ENCODE measurements at places on chromosomes 3 and 15. TPM values are rescaled to one million over a fixed set of nuclear protein-coding genes. Genes with fewer than 3 reads are reported as not detected.

DNA sequence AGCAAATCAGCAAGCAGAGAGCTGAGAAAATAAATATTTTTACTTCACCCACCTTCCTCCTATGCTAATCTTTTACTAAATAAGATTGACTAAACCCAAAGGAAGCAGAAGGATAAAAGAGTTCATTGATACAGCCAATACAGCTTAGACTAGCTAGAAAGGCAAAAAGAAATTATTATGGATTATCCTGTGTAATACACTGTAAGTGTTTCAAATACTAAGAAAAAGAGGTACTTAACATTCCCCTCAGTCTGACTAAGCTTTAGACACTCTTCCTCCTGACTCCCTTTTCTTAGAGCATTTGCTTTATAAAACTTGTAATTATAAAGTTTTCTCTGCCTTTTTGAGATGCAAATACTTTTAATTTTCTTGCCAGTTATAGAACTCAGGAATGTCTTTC lies 848.9 kb upstream of the CADM2 start:
- no peak for DNase-seq

DNA sequence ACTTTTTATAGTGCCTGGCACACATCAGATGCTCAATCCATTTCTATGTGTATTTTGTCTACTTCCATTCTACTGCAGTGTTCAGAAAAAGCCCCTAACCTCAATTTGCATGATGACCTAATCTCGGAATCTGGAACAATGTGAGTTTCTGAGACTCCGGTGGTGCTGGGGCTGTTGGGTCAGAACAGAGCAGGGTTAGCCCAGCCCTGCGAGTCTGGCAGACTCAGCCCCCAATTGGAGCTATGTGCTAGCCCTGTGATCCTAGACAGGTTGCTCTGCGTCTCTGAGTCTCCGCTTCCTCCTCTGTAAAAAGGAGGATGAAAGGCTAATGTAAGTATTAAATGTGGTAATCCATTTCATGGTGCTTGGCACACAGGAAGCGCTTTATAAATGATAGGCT lies 95.0 kb upstream of the ICE2 start:
- DNase-seq, result no peak

- DNase-seq, result no peak
Measured at GRCh38 chr3:12437221-12437605, 47.1 kb upstream of the TSEN2 start.

- DNase-seq, result peak; percentile 3
Measured at GRCh38 chr3:117853923-117854668, 1144.5 kb downstream of the TUSC7 start.

DNA sequence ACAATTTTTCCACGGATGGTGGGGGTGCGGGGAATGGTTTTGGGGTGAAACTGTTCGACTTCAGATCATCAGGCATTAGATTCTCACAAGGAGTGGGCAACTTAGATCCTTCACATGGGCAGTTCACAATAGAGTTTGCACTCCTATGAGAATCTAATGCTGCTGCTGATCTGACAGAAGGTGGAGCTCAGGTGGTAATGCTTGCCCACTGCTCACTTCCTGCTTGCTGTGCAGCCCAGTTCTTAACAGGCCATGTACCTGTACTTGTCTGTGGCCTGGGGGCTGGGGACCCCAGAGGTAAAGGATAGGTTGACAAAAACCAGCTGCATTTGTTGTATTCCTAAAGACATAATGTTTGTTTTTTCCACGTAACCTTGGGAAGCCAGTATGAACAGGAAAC lies 16.0 kb downstream of the DZIP3 start:
- no peak for DNase-seq

GRCh38 chr3:187770224-187770623 lies 25.0 kb upstream of the BCL6 start:
- DNase-seq, result no peak

- DNase-seq, result no peak
Measured at GRCh38 chr3:102141928-102142239, 292.6 kb downstream of the NFKBIZ start.

DNA sequence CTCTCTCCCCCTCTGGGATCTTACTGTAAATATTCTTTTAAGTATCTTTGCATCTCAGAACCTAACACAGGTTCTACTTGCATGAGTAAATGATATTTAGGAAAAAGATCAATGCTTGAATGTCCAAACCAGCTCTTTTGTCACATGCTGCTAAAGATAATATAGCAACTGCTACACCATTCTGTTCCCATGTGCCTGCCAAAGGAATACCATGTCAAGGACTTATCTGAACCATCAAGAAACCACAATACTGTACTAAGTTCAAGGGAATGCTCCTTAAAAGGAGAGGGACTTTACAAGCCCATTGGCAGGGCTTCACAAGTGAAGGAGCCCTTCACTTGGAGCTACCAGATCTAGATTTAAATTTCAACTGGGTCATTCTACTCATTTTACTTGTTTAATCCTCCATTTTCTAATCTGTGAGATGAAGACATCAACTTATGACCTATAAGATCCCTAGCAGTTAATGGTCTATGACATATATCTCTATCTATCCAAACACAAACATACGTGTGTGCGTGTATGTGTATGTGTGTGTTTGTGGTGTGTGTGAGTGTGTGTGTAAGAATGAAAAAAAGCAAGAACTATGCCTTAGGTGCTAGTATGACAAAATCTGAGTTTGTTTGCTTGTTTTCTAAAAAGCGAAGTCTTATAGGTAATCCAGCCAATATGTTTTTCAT lies 13.0 kb upstream of the SEC62 start:
- DNase-seq, result no peak

GRCh38 chr15:35151782-35152181 lies 66.7 kb upstream of the NANOGP8 start:
- DNase-seq, result no peak

- DNase-seq, result peak; percentile 72
Measured at GRCh38 chr15:90035095-90035839, 34.1 kb downstream of the ZNF710 start.

DNA sequence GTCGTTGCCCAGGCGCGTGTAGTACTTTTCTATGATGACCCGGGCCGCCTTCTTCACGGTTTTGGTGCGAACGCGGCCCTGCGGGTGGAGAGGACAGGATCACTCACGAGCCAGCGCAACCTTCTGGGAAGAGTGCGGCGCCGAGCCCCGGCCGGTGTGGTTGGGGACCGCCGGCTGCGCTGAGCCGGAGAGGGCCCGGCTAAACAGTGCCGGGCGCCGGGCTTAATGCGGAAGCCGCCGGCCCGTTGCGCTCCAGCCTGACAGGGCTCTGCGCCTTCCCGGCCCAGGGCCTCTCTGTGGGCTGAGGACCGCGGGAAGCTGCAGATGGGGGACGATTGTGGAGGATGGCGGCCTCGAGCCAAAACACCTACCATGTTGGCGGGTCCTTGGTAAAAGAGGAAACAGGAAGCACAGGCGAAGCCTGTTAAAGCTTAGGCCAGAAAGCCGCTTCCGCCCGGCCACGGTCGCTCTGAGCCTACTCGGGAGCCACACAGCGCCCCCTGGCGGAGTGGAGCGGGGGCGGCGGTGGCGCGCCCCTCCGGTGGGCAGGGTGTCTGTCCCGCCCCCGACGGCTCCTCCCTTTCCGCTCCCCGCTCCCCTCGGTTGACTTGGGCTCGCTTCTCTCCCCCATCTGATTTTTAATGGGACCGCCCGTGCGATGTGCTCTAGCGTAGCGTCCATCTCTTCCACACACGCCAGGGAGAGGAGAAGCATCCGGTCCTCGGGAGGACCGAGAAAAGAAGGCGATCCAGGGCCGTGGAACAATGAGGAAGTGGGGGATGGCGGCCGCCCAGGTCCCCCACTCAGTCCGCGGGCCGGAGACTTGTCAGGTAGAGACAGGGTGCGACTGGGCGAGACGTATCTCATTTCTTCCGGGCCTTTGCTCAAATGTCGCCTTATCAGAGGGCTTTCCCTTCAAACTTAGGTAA lies at the start of gene RPS17:
TSS of gene RPS17 (minus strand) at position 403 of the 929 bp plus-strand sequence. CDS start at position 374, 29 bp downstream.
- peak; percentile 99 for DNase-seq

DNA sequence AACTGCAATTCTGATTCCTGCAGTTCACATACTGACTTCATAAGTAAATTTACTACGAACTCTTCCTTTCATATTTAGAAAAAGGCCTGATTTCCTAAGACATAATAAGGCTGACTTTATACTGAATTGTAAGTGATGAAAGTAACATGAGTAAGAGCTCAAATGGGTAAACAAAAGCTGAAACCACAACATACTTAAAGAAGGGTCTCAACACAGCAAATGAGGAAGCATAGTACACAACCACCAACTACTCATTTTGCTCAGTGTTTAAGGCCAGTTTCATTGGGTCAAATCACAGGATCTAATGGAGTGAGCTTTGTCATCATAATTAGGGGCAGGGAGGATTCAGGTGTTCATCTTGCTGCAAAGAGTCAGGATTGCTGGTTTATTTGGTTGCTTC lies 81.4 kb downstream of the SETD2 start:
- no peak for DNase-seq

- DNase-seq, result no peak
Measured at GRCh38 chr3:12150112-12150511, 8.6 kb downstream of the TIMP4 start.

DNA sequence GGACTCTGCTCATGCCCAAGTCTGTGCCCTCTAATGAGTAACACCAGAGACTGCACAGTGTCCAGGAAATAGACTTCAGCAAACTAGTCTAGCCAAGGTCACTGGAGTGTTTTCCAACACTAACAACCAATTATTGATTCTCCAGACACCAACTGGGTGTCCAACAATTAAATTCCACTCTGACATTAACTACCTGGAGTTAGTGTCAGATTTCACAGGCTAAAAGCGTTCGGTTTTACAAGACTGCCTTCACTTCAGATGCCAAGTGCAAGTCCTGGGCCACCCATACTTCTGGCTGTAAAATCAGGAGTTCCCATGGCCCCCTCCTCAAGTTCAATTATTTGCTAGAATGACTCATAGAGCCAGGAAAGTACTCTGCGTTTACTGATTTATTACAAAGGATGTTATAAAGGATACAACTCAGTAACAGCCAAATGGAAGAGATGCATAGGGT lies 20.8 kb upstream of the CFAP161 start:
- peak; percentile 49 for DNase-seq

DNA sequence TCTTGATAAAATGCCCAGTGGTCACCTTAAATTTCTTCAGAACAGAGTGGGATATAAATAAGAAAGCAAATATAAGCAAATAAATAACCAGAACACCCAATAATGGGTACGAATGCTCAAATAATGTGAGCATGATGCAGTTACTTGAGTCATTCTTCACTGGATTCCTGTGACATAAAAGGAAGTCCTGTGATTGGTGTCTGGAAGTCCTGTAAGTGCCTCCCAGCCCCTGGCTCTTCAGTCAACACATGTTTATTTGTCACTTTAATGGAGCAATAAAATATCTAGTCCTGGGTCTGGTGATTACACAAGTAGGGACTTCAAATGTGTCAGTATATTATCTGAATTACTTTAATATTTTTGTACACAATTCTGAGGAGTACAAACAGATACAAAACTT lies 30.4 kb downstream of the TMEM212 start:
- no peak for DNase-seq

DNA sequence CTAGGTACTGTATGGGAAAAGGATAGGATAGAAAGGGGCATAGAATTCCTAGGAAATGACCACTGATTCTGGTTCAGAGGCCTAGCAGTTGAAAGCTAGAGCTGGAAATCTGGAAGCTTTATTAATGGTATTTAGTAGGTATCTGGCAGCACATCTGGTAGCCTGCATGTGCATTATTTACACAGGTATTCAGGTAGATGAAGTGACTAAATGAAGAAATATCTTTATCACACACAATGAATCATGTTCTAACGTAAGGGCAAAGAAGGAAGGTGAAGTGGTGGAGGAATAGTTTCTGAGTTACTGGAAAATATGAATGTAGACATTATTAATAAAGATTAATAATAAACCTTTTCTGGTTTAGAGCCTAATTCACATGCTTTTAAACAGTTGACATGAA lies 119.9 kb downstream of the MBNL1 start:
- DNase-seq, result no peak

DNA sequence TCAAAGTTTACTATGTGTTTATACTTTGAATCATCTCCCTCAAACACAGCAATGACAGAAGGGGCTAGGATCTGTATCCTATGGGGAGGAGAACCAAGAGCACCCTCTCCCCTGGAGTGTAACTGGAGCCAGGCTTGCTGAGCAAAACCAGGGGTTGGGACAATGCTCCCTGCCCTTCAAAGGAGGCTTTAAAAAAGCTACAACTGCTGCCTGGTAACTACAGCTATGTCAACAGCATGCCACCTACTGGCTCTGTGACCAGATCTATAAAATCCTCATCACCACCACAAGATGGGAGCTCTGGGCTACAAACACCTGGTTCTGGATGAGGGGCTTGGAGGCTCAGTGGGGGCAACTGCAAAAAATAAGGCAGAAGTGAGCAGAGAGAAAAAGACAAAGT lies 61.9 kb downstream of the ANO10 start:
- DNase-seq, result no peak

DNA sequence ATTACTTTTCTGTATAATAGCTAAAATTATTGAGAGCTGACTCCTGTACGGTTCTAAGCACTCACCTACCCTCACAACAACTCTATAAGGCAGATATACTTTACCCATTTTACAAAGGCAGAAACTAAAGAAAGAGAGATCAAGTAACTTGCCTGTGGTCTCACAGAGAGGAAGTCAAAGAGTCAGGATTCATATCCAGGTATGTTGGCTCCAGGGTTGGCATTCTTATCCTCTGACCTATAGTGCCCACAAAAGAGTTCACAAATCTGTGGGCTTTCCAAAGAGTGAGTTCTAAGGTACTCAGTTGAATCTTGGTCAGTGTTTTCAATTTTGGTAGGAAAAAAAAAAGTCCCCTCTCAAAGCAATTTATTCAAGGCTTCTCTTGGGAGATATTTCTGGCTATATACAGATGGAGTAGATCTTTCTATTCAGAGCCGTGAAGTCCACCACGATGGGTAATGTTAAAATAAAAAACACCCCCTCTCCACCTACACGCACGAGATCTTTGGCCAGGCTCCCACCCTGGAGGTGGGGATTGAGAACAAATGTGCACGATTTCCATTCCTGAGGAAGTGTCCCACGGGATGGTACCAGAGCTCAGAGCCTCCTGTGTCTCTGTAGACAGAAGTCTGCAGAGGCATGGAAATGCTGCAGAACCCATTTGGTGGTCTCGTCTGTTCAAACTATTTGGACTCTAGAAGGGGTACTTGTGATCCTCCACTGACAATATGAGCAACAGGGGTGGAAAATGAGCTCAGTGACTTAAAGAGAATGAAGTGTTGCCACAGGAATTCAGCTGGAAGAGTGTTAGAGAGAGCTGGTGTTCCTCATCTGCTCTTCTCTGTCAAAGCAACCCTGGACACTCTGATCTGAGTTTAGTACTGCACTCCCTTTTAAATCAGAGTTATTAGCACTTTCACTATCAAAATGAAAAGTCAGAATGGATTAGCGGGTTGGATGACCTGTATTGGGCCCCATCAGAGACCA lies 212.1 kb upstream of the EIF1B start:
- no peak for DNase-seq

GRCh38 chr15:81752546-81752942 lies 293.3 kb downstream of the MEX3B start:
- no peak for DNase-seq

BLM gene
- total RNA-seq, result 26.7 TPM

LRRN1 gene
- total RNA-seq, result 22.1 TPM

KCNMB3 gene
- 6.4 TPM for total RNA-seq

GRK7 gene
- total RNA-seq, result not detected

SCN5A gene
- 0.61 TPM for total RNA-seq

MFGE8 gene
- 35.5 TPM for total RNA-seq

FANCD2OS gene
- total RNA-seq, result not detected

CD200R1 gene
- not detected for total RNA-seq

EBLN2 gene
- total RNA-seq, result 6.1 TPM

GOLGA8Q gene
- total RNA-seq, result not detected

Data from Calu3 (cell line).